ENCODE measurements at places on chromosomes 13 and 19.

- no peak for DNase-seq
Observed at GRCh38 chr19:1261538-1261797, 7.7 kb upstream of the CIRBP start.

GRCh38 chr19:28633319-28634018 lies 579.5 kb downstream of the UQCRFS1 start:
- DNase-seq, result peak; percentile 35

GRCh38 chr13:97686594-97686993 lies 252.6 kb downstream of the RAP2A start:
- DNase-seq, result no peak

GRCh38 chr13:98853771-98854221 lies 101.3 kb upstream of the SLC15A1 start:
- DNase-seq, result peak; percentile 35

DNA sequence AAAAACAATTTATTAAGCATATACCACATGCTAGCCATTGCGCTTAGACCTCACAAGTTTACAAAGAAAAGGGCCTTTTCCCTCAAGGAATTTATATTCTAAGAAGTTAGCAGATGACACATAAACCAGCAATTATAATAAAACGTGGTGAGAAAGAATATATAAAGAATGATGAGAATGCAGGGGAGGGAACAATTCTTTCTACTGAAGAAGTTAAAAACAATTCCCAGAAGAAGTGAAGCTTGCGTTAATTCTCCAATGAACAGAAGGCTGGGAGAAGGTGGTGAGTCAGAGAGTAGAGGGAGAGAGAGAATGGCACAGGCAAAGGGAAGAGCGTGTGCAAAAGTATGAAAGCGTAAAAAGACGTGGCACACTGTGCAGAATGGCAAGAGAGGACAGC lies 69.5 kb upstream of the ZDHHC20 start:
- DNase-seq, result no peak

- peak; percentile 14 for DNase-seq
Observed at GRCh38 chr13:60019119-60019993, 144.4 kb downstream of the DIAPH3 start.

DNA sequence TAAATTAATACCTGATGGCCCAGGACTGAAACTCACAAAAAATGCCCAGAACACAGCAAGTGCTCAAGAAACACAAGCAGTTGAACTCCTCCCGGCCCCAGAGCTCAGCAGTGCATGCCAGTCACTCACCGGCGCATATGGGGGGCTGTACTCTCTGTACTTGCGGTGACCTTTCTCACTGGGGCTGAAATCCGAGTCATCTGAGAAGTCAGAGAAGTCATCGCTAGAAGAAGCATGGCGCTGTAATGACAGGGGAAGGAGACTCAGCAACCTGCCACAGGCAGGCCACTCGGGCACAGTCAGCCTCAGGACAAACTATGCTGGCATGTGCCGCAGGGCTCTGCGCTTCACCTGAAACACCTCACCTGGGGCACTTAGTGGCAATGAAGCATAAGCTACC lies 19.7 kb downstream of the ZC3H4 start:
- DNase-seq, result peak; percentile 82

DNA sequence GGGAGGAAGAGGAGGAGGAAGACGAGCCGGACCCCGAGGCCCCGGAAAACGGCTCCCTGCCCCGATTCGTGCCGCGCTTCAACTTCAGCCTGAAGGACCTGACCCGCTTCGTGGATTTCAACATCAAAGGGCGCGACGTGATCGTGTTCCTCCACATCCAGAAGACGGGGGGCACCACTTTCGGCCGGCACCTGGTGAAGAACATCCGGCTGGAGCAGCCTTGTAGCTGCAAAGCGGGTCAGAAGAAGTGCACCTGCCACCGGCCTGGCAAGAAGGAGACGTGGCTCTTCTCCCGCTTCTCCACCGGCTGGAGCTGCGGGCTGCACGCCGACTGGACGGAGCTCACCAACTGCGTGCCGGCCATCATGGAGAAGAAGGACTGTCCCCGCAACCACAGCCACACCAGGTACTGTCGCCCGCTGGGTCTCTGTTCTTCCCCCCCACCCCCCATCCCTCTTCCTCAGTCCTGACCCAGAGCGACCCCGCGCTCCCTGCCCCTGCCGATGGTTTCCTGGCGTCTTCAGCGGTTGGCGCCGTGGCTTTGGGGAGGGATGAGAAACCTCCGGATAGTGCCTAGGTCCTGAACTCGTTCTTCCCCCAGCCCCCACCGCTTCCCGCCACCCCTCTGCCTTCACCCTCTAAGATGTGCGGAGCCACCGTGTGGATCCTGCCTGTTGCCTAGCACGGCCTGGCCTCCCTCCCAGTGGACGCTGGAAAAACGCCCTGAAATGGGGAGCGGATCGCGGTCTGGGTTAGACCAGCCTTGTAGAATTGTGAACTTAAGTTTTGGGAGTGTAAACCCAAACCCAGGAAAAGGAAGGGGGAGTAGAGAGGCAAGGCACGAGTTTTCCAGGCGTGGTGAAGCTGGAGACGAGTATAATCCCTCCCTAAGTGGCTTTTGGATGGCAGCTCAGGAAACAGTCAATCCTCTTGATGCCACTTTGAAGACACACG lies 1.5 kb downstream of the HS6ST3 start:
- peak; percentile 36 for DNase-seq

GRCh38 chr13:33872005-33872351 lies 54.0 kb downstream of the RFC3 start:
- no peak for DNase-seq

DNA sequence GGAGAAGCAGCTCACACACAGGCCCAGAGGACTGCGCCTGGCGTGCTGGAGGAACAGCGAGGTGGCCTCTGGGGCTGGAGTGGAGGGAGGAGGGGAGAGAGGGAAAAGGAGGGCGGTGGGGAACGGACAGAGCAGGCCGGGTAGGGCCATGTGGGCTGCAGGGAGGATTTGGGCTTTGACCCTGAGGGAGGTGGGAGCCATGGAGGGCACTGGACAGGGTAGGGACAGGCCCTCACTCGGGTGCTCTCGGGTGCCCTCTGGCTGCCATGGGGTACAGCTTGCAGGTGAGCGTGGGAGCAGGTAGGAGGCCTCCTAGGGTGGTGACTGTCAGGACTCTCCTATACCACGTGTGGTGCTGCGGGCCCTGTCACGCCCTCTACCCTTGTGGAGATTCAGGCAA lies 22.8 kb downstream of the PLIN4 start:
- DNase-seq, result no peak

GRCh38 chr19:45428384-45429231 lies 4.9 kb upstream of the ERCC1 start:
- DNase-seq, result peak; percentile 61

GRCh38 chr13:51370811-51371210 lies 31.3 kb downstream of the SERPINE3 start:
- no peak for DNase-seq

DNA sequence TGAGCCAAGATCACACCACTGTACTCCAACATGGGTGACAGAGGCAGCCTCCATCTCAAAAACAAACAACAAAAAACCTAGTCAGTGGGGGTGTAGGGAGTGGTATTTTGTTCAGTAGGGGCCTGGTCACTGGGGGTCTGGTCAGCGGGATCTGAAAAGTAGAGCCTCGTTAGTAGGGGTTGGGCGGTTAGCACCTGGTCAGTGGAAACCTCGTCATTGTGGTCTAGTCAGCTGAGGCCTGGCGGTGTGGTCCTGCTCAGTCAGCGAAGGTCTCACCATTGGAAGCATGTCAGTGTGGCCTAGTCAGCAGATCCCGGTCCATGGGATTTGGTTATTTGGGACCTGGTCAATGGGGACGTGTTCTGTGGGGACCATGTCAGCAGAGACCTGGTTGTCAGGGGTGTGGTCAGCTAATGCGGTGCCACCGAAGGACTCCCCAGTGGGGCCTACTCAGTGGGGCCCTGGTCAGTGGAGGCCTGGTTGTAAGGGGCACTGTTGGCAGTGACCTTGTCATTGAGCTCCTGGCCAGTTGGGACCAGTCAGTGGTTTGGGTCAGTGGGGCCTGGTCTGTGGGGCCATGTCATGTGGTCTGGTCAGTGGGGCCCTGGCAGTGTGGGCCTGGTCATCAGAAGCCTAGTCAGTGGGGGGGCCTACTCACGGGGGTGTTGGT lies 63.0 kb upstream of the TPM4 start:
- no peak for DNase-seq

DNA sequence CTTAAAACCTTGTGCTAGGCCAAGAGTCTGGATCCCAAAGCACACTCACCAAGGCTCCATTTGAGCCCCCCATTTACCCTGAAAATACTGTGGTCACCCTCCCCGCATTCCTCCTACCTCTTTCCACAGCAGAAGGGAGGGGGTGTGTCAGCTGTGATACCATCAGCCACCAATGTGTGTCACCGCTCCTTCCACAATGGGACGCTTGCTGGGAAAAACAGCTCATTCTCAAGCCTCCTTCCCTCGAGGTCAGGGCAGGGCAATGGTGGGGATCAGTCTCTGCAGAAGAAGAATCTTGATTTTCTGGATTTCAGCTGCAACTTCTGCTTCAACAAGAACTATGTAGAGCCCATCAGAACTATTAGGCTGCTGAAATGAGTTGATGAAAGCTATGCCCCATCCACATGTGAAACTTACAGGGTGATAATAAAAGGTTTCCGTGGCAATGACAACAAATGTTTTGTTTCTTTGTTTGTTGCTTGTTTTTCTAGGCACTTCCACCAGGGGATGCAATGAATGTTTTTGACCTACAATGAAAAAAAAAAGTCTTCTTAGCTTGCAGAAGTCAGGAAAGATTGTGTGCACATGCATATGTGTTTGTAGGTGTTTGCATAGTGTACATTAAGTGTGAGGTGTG lies 26.4 kb upstream of the ZNF507 start:
- no peak for DNase-seq

GRCh38 chr19:54928299-54928698 lies 19.0 kb downstream of the NLRP7 start:
- DNase-seq, result no peak

DNA sequence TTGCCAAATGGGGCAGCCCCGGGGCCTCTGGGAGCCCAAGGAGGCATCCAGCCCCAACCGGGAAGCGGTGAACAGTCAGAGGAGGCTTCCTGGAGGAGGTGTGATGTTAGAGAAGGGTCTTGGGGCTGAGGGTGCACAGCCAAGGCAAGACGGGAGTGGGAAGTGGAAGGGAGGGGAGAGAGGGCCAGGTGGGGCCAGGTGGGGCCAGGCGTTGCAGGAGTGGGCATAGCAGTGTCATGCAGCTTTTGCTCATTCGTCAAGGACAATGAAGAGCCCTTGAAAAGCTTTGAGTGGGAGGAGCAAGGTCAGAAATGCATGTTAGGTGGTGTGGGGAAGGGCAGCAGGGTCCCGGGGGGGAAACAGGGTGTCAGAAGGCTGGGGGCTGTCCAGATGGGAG lies 1.8 kb downstream of the FBN3 start:
- no peak for DNase-seq

- DNase-seq, result no peak
Observed at GRCh38 chr19:9354651-9355050, 8.2 kb upstream of the ZNF177 start.

GRCh38 chr13:95643936-95644598 lies 439 bp downstream of the DZIP1 start:
- no peak for DNase-seq

- no peak for DNase-seq
Observed at GRCh38 chr13:47120282-47120681, 223.4 kb upstream of the HTR2A start.

DNA sequence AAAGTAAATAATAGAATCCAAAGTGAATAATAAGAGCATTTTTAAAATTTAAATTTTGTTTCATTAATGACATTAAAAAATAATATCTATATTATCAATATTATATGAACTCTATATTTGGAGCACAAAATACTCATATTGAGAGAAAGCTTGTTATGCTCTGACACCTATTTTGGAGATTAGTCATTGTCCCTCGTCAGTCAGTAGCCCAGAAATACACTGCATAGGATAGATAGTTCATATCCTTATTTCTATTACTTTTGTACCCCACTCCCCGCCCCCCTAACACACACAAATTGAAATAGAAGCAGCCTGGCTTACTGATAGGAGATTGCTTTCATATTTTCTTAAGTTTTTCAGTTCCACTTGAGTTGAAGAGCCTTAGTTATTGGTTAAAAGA lies 652.8 kb downstream of the PCDH9 start:
- no peak for DNase-seq

GRCh38 chr13:99986741-99987140 lies 5.2 kb downstream of the ZIC2 start:
- no peak for DNase-seq

- DNase-seq, result no peak
Observed at GRCh38 chr13:66673401-66673800, 556.7 kb downstream of the PCDH9 start.

GRCh38 chr19:17606590-17607185 lies 51.2 kb downstream of the COLGALT1 start:
- DNase-seq, result no peak

GRCh38 chr19:2148482-2149135 lies 2.8 kb downstream of the AP3D1 start:
- no peak for DNase-seq

DNA sequence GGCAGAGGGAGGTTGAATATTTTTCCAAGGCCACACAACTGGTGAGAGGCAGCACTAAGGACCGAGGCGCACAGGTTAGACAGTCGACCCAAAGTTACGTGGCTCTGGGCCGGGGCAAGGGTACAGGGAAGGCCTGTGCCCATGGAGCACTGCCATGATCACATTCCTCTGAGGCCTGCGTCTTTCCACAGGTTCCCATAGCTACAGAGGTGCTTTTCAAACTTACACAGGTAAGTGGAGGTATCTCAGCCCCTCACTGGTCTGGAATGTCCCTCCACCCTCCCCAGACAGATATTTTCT lies 814 bp downstream of the ZNF211 start:
- no peak for DNase-seq

DNA sequence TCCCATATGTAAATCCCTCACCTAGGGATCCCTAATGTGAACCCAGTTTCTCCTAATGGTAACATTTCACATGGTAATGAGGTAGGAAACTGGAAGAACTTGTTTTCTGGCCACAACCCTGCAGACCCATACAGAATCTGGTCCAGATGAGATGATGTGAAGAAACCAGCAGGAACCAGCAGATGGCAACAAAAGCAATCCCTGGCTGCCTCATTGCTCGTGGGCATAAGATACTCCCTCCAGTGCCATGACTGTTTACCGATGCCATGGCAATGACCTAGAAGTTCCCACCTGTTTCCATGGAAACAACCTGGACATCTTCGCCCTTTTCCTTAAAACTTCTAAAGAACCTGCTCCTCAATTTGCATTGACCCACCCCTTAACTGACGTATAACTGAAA lies 1.4 kb upstream of the CD209 start:
- DNase-seq, result no peak

DNA sequence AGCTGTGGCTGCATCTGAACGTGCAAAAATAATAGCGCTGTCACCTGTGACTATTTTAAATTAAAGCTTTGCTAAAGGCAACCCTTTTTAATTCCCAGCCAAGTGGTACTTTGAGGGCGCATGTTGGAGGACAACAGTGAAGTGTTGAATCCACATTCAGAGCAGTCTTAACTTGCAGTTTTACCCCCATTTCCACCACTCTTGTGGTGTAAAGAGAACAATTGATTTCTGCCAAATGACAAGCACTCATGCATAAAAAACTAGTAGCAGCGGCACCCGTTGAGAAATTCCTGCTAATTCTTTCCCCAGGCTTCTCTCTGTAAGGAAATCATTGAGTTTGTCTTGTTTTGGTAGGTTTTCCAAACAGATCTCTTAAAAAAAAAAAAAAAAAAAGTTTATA lies 1033.3 kb downstream of the EFNB2 start:
- no peak for DNase-seq
